KG1 (cell line): ENCODE measurements at places on chromosomes 2 and 18.
A peak's percentile ranks its signal among the peaks of the same experiment; 100 is the strongest.

DNA sequence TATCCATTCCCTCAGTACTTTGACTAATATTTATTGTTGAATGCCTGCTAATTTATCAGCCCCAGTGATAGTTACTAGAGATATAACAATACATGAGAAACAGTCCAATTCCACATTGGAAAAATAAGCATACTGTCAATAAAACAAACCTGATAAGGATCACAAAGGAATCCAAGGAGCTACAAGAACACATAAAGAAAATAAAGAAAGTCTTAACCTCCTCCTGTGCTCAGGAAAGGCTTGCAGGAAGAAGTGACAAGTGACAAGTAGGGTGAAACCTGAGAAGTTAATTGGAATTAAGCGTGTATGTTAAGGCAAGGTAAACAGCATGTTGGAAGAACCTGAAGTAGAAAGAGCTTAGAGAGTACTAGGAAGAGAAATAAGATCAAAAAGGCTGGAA lies 20.3 kb upstream of the ASNSD1 start:
- no peak for DNase-seq

DNA sequence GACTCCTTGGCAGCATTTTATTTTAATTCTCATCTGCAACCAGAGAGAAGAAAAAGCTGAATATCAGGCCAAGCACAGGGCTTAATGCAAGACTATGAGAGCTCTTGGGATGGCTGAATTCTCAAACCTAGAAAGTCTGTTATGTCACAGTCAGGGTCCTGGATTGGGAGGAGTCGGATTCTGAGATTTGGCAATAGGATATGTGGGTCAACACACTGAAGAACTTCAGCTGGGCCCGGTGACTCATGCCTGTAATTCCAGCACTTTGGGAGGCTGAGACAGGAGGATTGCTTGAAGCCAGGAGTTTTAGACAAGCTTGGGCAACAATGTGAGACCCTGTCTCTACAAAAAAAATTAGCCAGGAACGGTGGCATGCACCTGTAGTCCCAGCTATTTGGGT lies 102.4 kb downstream of the COL3A1 start:
- no peak for DNase-seq

GRCh38 chr18:48711651-48712486 lies 173.0 kb downstream of the CTIF start:
- no peak for DNase-seq

GRCh38 chr18:39600894-39601293 lies 2035.3 kb upstream of the CELF4 start:
- no peak for DNase-seq

DNA sequence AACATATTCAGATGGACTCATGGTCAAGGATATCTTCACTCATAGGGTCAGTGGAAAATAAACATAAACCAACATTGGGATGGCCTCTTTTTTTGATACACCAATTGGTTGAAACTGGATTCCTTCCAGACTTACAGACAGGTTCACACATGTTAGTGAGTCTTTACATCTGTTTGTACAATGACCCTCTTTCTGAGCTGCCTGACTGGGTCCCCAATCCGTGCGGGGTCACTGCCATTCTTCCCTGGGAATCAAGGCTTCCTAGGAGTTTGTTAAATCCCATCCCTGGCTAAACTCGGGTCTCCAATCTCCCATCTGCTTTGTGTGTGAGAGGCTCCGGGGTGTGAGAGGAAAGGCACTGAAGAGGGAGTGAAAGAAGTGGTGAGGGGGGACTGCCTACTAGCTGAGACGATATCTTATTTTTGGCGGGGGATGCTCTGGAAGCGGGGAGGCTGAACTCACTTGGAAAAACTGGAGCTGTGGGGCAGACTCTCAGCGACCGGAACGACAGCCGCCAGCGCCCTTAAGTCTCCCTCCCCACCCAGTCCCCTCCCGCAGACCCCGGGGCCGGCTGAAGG lies 487 bp downstream of the STARD6 start:
- peak; percentile 23 for DNase-seq

- DNase-seq, result no peak
Measured at GRCh38 chr18:56727399-56727798, 76.2 kb downstream of the WDR7 start.

GRCh38 chr2:6826081-6826913 lies 39.4 kb downstream of the CMPK2 start:
- peak; percentile 73 for DNase-seq

DNA sequence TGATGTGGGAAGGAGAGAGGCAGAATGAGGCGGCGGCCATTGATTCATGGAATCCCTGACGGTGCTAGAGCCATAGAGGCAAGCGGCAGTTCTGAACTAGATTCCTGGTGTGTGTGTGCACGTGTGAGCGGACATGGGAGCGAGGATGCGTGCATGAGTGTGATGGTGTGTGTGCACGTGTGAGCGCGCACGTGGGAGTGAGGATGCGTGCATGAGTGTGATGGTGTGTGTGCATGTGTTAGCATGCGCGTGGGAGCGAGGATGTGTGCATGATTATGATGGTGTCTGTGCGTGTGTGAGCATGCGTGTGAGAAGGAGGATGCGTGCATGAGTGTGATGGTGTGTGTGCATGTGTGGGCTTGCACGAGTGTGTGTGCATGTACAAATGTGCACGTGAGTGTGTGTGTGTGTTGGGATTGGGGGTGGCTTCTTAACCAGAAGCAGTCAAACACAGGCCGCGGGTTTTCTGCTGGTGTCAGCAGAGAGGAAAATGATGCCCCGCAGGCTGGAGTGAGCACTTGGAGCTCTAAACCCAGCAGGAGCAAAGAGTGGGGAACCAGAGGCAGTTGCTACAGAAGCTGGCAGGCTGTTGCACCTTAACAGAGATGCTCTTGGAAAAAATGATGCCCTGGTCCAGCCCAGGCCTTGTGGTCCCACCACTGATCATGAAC lies 29.5 kb downstream of the DIPK1C start:
- no peak for DNase-seq

- no peak for DNase-seq
Measured at GRCh38 chr2:159053161-159054031, 85.0 kb downstream of the TANC1 start.

- no peak for DNase-seq
Measured at GRCh38 chr18:13414521-13414920, 196.0 kb downstream of the LDLRAD4 start.

- DNase-seq, result no peak
Measured at GRCh38 chr2:174108579-174108978, 139.8 kb downstream of the OLA1 start.

- no peak for DNase-seq
Measured at GRCh38 chr2:199851883-199852282, 891 bp upstream of the FTCDNL1 start.

- no peak for DNase-seq
Measured at GRCh38 chr2:134706587-134707329, 12.0 kb downstream of the TMEM163 start.

- DNase-seq, result no peak
Measured at GRCh38 chr2:70069049-70069448, 18.2 kb upstream of the PCBP1 start.

DNA sequence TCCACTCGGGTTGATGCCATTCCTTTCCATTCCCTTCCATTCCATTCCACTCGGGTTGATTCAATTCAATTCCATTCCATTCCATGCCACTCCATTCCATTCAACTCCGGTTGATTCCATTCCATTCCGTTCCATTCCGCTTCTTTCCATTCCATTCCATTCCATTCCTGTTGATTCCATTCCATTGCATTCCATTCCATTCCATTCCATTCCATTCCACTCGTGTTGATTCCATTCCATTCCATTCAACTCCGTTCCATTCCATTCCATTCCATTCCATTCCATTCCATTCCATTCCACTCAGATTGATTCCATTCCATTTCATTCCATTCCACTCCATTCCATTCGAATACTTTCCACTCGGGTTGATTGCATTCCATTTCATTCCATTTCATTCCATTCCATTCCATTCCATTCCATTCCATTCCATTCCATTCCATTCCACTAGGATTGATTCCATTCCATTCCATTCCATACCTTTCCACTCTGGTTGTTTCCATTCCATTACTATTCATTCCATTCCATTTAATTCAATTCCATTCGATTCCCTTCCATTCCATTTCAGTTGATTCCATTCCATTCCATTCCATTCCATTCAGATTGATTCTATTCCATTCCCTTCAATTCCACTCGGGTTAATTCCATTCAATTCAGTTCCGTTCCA lies 1141.8 kb downstream of the RPIA start:
- DNase-seq, result no peak

DNA sequence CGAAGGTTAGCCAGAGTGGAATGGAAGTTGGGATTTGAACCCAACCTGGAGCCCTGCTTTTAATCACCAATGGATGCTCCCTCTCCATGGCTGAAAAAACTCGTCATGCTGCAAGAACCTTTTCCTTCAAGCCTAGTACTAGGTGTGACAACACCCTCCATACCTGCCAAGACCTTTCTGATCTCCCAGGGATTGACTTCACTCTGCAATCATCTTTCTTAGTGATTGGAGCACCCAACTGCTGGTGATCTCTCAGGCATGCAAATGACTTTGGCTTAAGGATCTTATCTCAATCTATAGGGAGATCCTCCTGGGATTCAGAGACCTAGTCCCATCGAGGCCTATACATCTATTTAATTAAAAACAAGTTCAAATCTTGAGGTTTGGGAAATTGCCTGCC lies 23.5 kb upstream of the ITGB6 start:
- DNase-seq, result no peak

DNA sequence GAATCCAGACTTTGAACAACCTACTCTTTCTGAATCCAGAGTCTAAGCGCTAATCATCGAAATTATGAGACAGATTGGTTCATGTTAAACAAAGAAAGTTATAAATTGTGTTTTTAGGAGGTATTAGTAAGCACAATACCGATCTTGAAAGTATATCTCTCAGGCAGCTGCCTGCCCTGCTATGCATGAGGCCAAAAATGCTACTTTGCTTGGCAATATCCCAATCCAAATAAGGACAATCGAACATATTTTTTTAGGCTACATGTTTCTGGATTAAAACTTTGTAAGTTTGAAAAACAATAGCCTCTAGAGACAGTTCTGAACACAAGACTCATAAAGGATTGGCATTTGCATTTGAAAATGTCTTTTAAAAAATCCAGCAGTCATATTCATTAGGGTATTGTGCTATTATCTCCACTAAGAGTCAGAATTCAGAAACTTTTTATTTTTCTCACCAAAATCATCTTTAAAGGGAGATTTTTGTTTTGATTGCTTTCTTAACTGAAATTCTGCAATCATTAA lies 167.1 kb downstream of the PDE1A start:
- DNase-seq, result no peak

DNA sequence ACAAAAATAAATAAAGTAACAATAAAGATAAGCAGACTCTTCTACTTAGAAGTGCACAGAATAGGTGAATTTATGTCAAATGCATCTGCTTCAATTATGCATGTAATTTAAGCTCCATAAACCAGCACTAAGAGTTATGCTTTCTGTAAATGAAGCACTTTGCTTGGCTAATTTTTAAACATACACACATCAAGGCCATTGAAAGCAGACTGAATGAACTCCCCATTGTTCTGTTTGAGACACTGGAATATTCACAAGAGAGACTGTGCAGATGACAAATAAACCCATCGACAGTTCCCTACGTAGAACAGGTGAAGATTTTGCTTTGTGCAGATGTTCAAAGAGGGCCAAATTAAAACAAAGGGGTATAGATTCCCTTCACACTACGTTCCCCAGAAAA lies 133.4 kb downstream of the PID1 start:
- DNase-seq, result no peak

DNA sequence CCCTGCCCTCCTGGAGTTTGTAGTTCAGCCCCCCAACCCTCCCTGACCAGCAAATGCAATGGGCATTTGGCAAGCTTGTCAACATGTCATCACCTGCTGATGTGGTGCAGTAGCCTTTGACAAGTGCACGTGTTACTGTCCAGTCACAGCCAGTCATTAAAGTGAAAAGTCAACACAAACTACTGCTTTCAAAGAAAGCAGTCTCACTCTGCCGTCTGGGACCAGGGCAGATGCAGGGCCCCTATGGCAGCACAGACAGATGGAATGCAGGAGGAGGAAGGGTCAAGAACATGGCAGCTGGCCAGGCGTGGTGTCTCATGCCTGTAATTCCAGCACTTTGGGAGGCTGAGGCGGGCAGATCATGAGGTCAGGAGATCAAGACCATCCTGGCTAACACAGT lies 222.4 kb upstream of the OSR1 start:
- DNase-seq, result no peak

DNA sequence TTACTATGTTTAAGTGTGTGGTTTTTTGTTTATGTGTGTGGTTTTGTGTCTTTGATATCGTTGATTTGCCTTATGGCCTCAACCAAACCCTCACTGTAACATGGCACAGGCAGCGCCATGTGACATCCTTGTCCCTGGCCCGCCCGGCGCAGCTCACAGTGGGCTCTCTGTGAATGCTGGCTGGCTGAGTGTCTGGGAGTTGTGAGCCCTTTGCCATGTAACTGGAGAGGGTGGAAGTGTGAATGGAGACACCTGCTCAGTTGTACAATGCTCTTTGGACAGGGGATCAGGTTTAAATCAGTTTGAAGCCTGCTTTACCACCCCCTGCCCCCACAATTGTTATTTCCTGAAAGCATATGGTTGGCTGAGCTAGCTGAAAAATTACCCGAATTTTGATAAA lies 41.8 kb downstream of the TCF7L1 start:
- DNase-seq, result no peak

DNA sequence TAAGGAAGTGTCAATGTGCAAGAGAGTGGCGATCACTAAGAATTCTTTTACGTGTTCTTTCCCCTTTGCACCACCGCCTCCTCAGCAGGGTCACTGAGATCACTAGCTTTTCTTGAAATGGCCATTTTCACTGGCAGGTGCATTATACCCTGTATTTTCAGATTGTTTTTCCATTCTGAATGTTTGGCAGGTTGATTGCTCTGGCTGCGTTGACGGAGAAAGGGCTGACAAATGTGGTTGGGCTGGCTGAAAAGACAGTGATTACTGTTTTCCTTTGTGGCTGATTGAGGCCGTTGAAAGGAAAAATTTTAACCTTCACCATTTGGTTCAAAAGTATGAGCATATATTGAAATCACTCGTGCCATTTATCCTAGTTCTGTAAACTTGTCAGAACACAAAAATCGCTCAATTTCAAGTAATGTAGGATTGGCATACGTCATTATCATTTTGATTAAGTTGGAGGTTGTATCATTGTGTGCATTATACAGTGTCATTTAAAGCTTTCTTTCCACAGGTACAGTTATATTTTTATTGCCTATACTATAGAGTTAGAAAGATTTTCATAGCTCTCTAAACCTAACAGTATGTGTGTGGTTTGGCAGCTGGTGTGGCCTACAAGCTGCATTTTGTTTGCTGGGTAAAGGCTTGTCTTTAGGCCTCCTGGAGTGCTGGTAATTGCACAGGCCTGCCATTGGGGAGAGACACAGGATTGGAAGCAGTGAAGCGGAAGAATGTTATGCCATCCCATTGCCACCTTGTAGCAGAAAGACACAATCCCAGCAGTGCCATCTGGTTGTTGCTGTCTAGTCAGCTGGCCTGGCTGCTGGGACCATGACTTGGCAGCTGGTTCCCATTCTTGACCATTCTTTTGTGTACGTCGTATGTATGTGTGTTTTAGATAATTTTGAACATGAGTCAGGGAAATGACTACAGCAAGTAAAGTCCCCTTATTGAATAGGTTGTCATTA lies 36.7 kb downstream of the DYNC1I2 start:
- no peak for DNase-seq

- DNase-seq, result no peak
Measured at GRCh38 chr2:30235008-30235655, 3.8 kb downstream of the LBH start.

GRCh38 chr2:43493954-43494353 lies 101.9 kb downstream of the THADA start:
- no peak for DNase-seq
